NCI-H774 (cell line): ENCODE measurements at places on chromosomes 4 and X.
A peak's percentile ranks its signal among the peaks of the same experiment; 100 is the strongest.

GRCh38 chr4:56637154-56637553 is 43.9 kb downstream of the HOPX start:
- DNase-seq, result no peak

- DNase-seq, result no peak
Observed at GRCh38 chrX:20906571-20906970, 467.6 kb upstream of the CNKSR2 start.

- DNase-seq, result no peak
Observed at GRCh38 chr4:106034751-106035150, 139.5 kb downstream of the NPNT start.

GRCh38 chr4:154137320-154137905 is 348.5 kb upstream of the SFRP2 start:
- DNase-seq, result no peak

DNA sequence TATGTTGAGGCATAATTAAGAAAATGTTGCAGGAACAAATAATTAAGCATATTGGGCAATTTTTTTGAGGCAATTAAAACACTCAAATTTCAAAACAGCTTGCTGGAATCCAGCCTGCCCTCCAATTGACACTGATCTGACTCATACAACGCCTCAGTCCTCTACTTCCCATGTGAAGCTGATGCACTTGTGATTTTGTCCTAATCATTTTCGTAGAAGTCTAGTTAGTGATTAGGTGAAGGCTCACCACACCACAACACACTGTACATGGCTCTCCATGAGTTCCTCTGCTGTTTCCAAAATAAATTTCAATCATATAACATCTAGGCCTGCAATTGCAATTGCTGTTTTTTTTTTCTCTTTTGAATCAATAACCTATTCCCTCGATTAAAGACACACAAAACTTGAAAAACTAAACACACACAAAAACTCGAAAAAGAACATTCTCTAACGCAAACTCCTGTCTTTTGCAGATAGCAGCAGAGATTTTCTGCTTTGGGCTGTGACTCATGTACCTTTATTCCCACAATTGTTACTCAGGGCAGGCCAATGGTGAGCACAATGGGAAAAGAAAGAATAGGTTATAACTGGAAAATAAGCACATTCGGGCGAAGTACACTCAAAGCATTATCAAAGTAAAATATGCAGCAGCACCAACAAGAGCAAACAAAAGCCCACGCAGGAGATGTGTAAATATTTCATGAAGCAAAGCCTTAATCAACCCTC is 1.7 kb downstream of the GPRIN3 start:
- DNase-seq, result no peak

- no peak for DNase-seq
Observed at GRCh38 chr4:137707102-137707620, 174.9 kb upstream of the PCDH18 start.

GRCh38 chr4:6658209-6658595 is 17.7 kb downstream of the MRFAP1 start:
- no peak for DNase-seq

GRCh38 chr4:102139132-102139573 is 206.1 kb downstream of the SLC39A8 start:
- DNase-seq, result no peak

DNA sequence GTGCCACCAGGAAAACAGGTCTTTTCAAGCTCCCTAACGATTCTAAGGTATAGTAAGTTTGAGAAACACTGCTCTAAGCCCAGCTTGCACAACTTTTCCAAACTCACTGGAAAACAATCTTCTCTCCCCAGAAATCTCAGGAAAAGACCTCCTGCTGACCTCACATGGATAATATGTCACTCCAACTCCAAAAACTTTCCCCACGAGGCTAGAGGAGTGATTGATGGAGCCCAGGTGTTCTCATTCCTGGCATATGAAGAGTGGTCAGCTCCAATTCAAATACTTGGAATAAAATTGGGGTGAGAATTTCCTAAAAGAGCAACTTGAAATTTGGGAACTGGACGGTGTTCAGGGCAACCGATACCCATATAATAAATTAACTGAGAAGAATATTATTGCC is 299.9 kb downstream of the PPP4R3C start:
- DNase-seq, result no peak

- DNase-seq, result peak; percentile 18
Observed at GRCh38 chrX:110125446-110126162, 122.7 kb downstream of the TMEM164 start.

DNA sequence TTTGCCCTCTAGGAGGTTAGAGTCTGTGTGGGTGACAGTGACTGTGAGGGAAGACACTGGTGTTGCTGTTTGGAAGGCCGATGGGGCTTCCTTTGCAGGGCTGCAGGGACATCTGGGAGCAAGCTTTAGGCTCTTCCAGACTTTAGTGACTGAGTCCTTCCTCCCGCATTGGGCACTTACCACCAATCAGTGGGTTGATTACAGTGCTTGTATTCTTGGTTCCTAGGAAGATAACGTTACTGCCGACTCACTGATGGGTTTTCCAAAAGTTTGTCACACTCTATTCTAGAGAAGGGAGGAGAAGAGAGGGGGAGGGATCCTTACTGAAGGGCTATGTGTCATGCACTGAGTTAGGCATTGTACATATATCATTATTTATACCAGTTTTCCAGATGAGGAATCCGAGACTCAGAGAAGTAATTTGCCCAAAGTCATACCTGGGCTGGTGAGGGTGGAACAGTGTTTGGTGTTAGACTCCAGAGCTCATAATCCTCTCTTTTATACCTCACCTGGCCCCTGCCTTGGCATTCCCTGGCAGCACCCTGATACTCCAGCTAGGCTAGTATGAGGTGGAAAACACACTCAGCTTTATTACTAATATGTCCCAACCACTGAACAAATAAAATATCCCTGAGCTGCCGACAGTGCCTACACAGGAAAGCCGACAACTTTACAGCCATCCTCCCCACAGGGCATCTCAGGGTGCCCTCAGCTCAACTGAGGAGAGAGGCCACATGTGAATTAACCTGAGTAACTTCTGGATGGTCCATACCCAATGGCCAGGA is 3.8 kb downstream of the CHST7 start:
- no peak for DNase-seq

GRCh38 chrX:78712336-78712735 is 35.2 kb upstream of the LPAR4 start:
- no peak for DNase-seq

- DNase-seq, result no peak
Observed at GRCh38 chr4:88985088-88985773, 71.8 kb downstream of the FAM13A start.

DNA sequence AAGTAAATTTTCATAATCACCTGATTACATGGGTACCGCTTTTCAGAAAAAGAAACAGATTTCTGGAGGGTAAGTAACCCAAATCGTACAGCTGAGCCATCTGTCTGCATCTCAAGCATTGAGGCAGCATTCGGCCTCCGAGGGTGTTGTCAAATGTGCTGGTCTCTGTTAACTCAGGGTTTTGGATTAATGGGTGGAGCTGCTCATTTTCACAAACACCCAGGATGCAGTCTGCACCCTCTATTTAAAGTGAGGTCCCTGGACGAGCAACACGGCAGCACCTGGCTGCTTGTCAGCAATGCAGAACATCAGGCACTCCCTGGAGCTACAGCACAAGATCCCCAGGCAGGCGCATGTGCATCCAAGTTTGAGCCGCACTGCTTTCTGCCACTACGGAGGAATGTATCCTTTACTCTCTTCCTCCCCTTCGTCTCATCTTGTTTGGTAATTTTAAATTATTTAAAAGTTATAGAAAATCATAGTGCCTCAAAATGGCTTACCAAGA is 24.7 kb upstream of the NAP1L5 start:
- no peak for DNase-seq

- no peak for DNase-seq
Observed at GRCh38 chrX:24184018-24184417, 34.5 kb downstream of the ZFX start.

DNA sequence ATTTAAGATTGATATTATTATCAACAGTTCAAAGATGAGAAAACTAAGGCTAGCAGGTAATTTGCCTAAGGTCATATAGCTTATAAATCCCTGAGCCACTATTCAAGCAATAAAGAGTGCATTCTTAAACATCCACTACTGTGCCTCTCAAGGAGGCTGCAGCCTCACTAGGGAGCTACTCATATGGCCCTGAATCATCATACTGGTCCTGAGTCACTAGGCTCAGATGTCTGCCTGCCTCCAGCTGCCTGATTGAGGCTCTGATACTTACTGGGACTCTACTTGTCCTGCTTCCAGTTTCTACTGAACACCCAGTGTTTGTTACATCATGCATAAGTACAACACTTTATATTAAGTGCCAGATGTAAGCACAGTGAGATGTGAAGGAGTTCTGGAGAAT is 110.7 kb downstream of the AASDH start:
- DNase-seq, result no peak

GRCh38 chr4:155433636-155434360 is 57.0 kb upstream of the MAP9 start:
- DNase-seq, result no peak

- DNase-seq, result no peak
Observed at GRCh38 chr4:76836860-76837562, 60.9 kb downstream of the SOWAHB start.

- no peak for DNase-seq
Observed at GRCh38 chr4:160848901-160849760, 1314.7 kb downstream of the FSTL5 start.

- no peak for DNase-seq
Observed at GRCh38 chr4:8341691-8342090, 72.1 kb downstream of the HTRA3 start.

- DNase-seq, result no peak
Observed at GRCh38 chrX:40177117-40177430, 79.3 kb upstream of the BCOR start.

DNA sequence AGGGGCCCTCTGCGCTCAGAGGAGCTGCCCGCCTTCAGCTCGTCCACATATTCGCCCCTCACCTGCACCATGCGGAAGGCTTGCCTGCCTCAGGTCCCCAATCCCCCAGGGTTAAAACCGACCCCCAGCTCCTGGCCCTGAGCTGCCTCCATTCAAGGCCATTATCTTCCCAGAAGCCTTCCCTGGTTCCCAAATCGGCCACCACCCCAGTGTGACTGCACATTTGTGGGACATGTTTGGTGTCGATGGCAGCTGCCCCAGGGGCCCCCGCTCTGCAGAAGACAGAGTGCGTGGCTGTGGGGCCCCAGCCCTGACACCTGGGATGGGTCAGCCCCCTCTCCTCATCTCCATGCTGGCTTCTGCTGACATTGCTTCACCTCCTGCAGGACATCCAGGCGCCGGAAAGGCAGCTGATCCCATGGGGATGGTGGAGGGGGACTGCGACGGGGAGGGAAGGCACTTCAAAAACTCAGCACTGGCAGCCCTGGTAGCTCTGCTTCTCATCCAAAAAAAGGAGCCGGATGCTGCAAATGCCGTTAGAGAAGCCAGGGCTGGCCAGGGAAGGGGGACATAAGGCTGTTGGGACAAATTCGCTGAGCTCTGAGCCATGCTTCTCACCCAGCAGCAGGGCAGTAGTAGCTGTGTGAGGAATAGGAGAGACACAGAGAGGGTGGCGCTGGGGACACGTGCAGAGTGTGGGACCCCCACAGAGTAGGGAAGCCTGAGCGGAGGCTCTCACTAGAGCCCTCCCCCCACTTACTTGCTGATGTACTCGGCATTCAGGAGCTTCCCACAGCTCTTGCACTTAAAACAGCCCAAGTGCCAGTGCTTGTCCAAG is 78.5 kb downstream of the ABLIM2 start:
- no peak for DNase-seq

GRCh38 chrX:78653118-78653822 is 5.9 kb downstream of the RTL3 start:
- no peak for DNase-seq

DNA sequence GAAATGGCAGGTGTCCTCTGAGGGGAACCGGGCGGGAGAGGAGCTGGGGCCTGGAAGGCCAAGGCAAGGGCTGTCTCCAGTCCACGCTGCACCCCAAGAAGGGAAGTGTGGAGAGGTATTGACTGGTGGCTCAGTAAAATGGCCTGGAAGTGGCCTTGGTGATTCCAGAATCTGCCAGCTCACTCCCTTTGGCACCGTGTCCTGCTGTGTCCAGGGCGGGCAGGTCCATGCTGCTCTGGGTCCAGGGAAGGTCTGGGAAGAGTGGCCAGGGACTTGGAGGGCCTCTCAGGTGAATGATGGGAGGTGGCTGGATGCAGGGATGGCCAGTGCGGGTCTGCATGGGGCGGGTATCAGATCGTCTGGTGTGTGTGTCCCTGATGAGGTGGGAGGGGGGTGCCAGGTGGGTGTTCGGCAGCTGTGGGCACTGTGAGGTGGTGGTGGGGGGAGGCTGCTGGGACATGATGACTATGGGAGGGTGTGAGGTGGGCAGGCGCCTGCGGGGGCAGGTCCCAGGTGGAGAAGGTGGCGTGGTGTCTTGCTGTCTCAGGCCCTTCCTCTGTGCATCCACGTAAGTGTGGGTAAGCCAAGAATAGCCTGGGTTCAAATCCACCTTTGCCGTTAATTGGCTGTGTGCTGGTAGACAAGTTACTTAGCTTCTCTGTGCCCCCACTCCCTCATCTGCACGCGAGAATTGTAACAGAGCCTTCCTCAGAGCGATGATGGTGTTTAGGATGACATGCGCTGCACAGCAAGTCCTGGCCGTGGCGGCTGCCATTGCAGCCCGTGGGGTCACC is 17.7 kb downstream of the RGS12 start:
- no peak for DNase-seq

DNA sequence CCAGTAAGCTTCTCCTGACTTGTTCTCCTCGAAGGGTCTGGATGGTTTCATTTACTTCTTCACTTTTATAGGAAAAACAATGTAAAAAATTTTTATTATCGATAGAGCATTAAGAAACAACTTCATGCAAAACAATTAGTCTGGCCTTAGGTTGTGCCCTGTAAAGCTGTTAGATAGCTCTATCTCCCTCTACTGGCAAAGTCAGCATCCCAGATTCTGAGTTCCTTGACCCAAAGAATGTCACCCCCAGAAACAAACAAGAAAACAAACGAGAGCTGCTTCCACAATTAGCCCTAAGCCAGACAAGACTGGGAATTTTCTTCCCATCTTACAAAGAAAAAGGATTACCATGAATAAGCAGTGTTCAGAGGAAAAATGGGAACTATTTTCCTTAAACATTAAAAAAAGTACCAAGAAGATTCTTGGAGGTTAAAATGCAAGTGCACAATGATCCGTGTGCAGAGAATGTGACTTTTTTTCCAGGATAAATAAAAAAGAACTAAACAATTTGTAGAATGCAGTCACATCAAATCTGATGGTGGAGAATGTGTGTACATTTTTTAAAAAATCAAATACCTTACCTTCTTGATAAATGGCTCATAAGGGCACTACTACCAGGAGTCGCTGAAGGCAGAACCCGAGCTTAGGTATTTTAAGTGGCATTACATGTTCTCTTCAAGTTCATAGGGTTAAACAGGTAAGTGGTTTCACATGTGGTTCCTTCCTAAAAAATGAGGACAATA is 293.2 kb downstream of the FBXO8 start:
- no peak for DNase-seq

GRCh38 chr4:140756319-140757231 is at the start of gene TBC1D9:
TBC1D9 (minus strand) TSS chr4:140756385; CDS start chr4:140756045, 340 bp downstream.
- DNase-seq, result peak; percentile 68

GRCh38 chr4:107631560-107631959 is 88.5 kb downstream of the PAPSS1 start:
- DNase-seq, result no peak

GRCh38 chr4:172758586-172759340 is 409.8 kb upstream of the GALNT7 start:
- no peak for DNase-seq

GRCh38 chrX:48649102-48649501 is 34.5 kb upstream of the WAS start:
- DNase-seq, result no peak

GRCh38 chrX:1813809-1814208 is 198.9 kb downstream of the ASMT start:
- no peak for DNase-seq

GRCh38 chr4:53889326-53890055 is 174.9 kb downstream of the CHIC2 start:
- no peak for DNase-seq
